ENCODE measurements at places on chromosomes 2 and 18.

DNA sequence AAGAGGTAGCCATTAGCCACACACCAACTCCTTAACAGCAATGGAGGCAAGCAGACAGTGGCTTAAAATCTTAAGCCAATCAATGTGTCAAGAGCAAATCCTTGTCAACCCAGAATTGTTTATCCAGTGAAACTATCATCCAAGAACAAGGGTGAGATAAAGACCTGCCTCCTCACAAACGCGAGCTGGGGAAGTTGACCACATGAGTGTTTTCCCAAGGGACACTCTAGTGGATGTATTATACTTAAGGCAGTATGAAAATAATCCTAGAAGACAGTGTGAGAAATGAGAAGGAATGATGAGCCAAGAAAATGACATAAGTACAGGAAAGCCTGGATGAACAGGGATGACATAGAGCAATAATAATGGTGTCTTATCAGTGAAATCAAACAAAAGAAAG lies 209.6 kb downstream of the TWIST2 start:
- DNase-seq = no peak

DNA sequence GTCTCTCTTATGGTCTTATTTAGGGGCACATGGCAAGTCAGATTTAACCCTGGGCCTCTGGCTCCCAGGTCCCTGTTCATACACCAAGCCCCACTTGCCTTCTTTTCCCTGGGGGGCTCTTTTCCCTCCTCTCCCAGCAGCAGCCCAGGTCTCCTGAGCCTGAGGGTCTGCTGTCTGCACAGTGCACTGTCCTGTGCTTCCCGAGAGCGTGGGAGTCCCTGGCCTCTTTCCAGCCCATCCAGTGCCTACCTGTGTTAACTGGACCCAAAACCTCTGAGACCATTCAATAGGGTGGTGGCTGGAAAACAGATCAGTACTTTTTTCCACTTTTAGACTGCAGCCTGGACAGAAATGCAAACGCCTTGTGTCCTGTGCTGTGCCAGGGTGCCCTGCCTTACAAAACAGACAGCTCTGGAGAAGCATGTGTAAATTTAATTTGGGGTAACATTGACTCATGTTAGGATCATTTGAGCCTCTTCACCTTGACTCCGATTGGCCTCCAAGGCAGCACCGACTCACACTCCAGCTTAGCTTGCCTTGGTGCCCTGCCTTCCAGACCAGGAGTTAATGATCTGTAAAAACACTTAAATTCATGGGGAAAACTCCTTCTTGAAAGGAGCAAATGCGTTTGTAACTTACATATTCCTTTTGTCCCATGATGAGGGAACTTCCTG lies 34.3 kb downstream of the TWIST2 start:
- DNase-seq = no peak

- DNase-seq = no peak
These were observed 1785.3 kb upstream of the CELF4 start for GRCh38 chr18:39350945-39351344.

GRCh38 chr2:26685989-26686839 lies 6.3 kb upstream of the KCNK3 start:
- no peak for DNase-seq

- no peak for DNase-seq
These were observed 118.5 kb downstream of the RPIA start for GRCh38 chr2:88810017-88810416.

DNA sequence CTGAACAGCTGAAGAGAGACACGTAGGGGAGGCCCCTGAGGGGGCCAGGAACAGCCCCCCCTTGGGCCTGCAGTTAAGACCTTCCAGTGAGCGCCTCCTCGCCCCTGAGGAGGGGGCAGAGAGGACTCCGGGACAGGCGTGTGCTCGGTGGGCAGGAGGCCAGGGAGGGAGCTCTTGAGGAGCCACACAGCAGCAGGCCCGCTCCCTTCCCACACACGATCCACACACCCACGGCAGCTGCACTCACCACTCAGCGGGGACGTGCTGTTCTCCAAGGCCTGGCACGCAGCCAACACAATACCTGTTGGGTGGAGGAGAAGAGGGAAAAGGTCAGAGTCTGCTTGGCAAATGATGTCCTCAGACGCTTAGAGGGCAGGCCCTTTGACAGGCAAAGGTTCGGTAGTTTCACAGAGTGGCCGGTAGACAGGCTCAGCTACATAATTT lies 39.0 kb downstream of the TGFA start:
- no peak for DNase-seq

- no peak for DNase-seq
These were observed 261.4 kb downstream of the TWIST2 start for GRCh38 chr2:239109041-239109927.

- no peak for DNase-seq
These were observed 40.9 kb upstream of the ASPRV1 start for GRCh38 chr2:70002241-70002899.

DNA sequence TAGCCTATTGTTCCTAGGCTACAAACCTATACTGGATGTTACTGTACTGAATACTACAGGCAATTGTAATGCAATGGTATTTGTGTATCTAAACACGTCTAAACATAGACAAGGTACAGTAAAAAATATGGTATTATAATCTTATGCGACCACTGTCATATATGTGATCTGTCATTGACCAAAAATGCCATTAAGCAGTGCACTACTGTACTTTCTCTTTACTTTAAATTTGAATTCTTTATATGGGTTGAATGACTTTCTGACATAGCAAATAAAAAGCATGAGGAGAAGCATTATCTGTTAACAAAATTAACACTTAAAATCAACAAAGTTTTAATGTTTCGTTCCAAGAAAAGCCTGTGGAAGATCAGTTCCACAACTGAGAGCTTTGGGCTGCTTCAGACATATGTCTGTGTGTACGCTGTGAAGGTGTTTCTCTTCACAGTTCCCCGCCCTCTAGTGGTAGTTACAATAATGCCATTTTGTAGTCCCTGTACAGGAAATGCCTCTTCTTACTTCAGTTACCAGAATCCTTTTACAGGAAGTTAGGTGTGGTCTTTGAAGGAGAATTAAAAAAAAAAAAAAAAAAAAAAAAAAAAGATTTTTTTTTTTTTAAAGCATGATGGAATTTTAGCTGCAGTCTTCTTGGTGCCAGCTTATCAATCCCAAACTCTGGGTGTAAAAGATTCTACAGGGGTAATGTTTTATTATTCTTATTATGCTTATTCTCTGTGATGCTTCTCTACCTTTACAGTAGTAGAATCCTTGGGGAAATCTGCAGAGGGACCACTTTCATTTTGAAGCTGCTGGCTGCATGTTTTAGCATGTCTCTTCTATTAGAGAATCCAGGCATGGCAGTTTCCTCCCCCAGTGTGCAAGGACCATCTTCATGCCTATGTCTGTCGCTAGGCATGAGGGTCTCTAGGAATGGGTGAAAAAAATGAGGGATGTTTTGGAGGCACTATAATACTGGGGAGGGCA lies 54.5 kb downstream of the SCN2A start:
- DNase-seq = no peak

- DNase-seq = no peak
These were observed 64.9 kb downstream of the FIGN start for GRCh38 chr2:163670929-163671328.

DNA sequence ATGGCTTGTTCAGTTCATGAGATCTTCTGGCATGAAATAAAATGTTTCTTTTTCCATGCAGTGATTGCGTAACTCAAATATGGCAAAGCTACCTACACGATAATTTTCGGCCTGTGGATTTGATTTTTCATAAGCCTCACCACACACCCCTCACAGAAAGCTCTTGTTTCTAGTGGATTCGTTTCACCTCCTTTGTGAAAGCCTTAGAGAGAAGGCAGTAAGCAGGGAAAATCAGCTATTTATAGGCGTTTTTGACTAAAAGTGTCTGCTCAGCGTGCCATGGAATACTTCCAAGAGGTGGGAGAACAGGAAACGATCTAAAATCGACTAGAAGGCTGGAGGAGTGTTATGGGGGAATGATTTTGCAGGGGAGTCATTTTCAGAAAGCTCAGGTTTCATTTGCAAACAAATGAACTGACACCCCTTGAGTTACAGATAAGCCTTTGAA lies 417.9 kb downstream of the TGIF1 start:
- DNase-seq = no peak

DNA sequence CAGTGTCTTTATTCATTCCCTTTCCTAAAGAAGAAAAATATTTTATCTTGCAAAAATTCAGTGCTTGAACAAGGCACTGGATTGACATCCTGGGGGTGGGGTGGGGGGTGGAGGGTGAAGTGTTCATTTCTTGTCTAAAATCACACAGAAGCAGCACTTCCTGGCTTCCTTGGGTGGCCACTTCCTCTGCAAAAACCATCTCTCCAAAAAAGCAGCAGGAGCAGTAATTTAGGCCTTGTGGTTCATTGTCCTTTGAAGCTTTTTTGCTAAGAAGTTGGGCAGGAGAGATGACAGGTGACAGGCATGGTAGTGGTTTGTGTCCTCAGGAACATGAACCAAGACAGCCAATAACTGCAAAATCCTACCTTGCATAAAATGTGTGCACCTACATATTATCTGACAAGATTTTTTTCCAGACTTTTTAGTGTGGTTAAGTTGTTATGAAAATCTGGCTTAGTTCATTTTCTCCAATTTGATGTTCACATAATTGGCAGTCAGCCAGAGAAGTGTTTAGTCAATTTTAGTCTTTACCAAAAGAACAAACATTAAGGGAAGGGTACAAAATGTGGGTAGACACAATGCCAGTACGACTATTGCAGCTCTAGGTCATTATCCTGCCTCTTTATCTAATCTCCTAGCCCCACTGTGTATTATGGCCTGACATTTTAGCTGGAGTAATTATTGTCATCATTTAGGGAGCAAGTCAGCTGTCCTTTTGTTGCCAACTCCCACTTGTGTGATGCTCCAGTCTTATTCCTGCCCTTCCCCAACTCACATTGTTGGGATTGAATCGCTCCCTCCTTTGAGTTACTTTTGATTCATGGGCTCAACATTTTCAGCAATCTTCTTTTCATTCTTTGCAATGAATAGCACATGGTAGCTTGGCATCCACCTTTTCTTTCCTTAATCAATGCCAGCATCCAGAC lies 177.2 kb downstream of the MYO3B start:
- DNase-seq = no peak

DNA sequence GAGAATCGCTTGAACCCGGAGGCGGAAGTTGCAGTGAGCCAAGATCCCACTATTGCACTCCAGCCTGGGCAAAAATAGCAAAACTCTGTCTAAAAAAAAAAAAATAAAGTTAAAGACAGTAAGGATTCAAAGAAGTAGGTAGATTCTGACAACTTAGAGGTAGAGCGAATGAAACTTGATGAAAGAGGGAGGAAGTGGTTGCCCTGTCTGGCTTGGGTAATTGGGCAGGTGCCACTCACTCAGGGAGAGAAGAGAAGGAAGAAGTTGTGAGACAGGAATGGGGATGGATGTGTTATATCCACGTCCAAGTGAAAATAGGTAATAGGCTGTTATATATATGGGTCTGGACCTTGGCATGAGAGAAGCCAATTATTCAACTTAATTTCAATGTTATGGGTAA lies 26.3 kb downstream of the NDC80 start:
- DNase-seq = no peak

- peak; percentile 58 for DNase-seq
These were observed 123.7 kb downstream of the ALPK2 start for GRCh38 chr18:58505181-58505580.

Data from CD8-positive, alpha-beta T cell (primary cell).